Stimulated activated CD4-positive, alpha-beta T cell treated with anti-CD3 and anti-CD28 coated beads, Interleukin-12 subunit alpha, Interleukin-12 subunit beta, amount 100 ng/mL, for 4 hours (primary cell): ENCODE measurements at places on chromosomes 2 and 18.

GRCh38 chr18:48660346-48661228 is 121.8 kb downstream of the CTIF start:
- DNase-seq: no peak

DNA sequence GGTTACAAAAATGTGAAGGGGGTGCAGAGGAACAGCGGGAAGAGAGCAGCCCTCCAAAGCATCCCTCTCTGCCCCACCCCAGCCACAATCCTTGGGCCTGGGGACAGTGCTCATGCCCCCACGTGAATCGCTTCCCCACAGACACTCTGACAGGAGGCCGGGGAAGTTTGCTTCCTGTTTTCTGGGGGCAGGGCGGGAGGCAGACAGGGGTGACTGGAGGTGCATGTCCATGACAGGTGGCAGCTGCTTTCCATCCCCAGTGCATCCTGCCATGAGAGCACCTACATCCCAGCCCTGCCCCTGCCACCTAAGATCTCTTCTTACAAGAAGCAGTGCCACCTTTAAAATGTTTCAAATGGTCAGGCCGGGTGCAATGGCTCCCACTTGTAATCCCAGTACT is 47.2 kb upstream of the UBE2F start:
- DNase-seq: no peak

DNA sequence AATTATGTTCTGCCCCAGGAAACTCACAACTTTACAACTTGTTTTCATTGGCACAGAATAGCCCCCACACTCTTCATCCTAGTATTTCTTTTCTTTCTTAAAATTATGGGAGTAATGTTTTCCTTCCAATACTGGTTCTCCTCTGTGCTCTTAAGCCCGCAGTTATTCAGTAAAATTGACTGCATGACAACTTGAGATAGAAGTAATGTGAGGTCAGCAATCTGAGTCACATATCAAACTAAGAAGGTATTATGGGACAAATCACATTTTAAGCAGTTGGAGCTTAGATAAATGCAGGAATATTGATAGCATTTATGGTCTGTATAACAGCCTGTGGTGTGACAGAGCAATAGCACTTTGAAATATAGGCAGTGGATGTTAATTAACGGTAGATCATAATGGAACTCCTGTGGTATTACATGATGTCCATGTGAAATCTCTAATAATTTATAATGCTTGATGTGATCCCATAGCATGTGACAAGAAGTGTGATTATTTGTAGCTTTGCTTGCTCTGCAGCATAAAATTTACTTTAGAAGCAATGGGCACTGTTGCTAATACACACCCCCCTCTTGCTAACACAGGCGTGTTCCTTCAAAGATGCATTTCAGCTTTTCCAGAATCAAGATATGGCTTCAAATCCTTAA is 351.4 kb upstream of the CDH20 start:
- DNase-seq: no peak

GRCh38 chr2:232310121-232310520 is 68.4 kb upstream of the ALPP start:
- no peak for DNase-seq

- no peak for DNase-seq
These were observed 54.5 kb downstream of the PLEKHM3 start for GRCh38 chr2:207970826-207971180.

DNA sequence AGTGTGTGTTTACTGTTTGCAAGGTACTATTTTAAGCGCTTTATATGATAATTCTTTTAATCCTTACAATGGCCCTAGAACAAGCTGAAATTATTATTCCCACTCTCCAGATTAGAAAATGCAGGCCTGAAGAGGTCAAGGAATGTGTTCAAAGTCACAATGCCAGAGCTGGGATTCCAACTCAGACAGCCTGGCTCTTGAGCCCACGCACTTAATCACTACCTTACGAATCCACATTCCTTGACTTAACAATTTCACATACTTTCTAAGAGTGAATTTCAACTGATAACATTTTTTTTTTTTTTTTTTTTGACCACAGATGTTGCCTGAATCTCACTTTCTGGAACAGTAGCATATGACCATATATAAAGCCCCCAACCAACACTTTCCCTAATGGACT is 400.3 kb downstream of the NCKAP5 start:
- no peak for DNase-seq

GRCh38 chr2:63643486-63643885 is 54.7 kb downstream of the MDH1 start:
- no peak for DNase-seq

- no peak for DNase-seq
These were observed 4.0 kb upstream of the DAW1 start for GRCh38 chr2:227867386-227867785.

- DNase-seq: no peak
These were observed 12.4 kb downstream of the KLHL14 start for GRCh38 chr18:32760391-32760790.

DNA sequence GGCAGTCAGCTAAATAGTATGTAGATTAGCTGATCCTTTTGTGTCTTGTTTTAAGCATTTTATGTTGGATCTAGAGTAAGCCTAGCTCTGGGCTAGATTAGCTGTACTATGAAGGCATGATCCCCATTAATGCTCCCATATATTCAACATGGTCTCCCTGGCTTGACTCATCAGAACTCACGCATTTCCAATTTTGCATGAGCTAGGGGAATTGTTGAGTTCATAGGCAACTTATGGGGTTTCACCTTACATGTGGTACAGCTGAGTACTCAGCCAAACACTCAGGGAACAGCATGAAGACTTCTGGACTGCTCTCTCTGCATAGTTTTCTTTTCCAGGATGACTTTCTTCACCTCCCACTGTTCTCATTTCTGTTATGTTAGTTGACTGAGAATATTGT is 248.2 kb downstream of the TMX3 start:
- no peak for DNase-seq

DNA sequence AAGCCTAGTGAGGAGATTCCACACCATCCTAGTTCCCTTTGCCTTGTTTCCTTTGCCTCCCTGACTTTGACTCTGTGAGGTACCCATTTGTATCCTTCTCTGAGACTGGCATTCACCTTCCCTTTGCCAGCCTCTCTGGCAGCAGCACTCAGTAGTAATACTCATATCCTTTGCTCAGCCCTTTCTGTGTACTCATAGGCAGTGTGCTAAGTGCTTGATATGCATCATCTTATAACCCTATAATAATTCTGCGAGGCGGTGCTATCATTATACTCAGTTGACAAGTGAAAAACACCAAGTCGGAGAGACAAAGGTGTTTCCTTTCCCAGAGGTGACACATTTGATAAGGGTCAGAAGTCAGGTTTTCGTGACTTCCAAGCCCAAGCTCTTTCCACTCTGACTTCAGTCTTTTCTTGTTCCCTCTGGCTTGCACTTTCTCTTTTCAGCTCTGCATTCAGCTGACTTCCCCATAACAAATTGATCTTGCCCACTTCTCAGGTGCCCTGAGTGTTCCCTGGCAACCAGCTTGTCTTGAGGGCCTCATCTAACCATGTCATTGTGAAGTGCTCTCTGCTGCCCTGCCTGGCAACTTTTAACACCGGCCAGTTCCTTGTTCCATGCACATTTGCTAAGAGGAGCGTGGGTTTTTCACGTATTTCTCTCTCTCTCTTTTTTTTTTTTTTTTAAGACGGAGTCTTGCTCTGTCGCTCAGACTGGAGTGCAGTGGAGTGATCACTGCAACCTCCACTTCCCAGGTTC is 94.5 kb upstream of the UPP2 start:
- DNase-seq: no peak

DNA sequence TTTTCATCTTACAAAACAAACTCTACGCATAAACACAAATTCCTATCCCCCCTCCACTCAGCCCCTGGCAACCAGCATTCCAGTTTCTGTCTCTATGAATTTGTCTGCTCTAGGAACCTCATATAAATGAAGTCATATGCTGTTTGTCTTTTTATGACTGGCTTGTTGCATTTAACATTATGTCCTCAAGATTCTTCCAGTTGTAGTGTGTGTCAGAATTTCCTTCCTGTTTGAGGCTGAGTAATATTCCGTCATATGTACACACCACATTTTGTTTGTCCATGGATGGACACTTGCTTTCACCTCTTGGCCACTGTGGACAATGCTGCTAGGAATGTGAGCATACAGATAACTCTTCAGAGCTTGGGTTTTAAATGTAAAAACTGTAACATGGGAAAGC is 272.1 kb downstream of the GBX2 start:
- no peak for DNase-seq

- DNase-seq: no peak
These were observed 51.1 kb downstream of the RNF152 start for GRCh38 chr18:61841706-61842105.

DNA sequence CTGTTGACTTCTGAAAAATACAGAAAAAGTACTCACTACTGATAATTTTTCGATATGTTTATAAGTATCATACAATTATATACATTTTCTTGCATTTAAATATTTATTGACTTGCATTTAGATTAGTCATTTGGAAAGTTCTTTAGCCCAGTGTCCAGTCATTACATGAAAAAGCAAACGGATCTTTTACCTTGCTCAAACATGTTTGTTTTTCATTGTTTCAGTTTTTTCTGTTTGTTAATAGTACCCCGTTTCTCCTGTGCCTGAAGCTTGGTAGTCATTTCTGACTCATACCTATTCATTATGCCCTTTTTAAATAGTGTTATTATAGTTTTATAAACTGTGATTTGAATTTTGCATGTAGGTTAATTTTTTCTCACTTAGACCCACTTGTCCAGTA is 28.1 kb downstream of the CEP192 start:
- DNase-seq: no peak

DNA sequence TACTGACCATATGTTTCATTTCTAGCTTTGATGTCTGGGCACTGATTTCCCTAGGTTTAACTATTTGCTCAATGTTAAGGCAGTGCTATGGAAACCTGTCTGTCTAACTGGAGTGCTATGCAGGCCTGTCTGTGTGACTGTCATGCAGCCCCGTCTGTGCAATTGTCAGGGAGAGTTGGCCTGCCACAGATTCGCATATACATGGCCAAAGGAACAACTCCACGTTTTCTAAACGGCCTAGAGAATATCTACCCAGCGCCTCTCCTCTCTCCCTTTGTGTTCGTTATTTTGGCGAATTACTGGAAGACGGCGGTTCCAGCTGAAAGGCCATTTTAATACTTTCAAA is 59.6 kb upstream of the PSME4 start:
- DNase-seq: no peak

DNA sequence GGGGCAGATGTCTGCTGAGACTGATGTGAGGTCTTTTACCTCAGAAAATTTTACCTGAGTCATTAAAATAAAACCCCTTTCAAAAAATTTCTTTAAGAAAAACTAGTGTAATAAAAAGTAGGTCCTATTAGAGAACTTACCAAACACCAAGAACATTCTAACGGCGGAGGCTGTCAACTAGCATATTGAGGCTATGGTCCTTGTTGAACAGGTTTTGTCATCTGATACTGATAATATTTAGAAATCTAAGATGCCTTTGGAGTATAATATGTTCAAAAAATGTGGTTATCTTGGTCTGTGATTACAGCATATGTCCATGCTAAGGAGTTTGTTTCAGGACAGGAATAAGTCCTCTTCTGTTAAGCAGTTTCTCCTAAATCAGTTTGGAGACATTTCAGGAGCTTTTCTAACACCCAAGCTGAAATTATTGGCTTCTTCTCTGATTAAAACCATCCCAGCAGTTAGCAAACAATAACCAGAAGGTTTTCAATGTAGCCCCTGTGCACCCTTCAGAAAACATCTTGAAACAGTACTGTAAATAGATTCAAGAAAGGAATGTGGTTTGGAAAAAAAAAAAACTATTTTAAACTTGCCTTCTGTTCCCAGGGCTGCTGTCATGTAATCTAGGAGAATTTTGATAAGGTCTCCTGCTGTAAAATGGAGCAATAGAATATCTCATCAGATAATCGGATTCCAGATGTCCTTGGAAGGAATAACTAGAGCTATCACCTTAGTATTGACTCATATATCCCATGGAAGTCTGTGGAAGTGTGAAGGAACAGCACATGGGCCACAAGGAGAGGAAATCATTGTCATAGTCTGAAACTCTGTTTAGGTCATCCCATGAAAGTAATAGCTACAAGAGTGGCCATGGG is 58.7 kb upstream of the B3GNT2 start:
- no peak for DNase-seq

DNA sequence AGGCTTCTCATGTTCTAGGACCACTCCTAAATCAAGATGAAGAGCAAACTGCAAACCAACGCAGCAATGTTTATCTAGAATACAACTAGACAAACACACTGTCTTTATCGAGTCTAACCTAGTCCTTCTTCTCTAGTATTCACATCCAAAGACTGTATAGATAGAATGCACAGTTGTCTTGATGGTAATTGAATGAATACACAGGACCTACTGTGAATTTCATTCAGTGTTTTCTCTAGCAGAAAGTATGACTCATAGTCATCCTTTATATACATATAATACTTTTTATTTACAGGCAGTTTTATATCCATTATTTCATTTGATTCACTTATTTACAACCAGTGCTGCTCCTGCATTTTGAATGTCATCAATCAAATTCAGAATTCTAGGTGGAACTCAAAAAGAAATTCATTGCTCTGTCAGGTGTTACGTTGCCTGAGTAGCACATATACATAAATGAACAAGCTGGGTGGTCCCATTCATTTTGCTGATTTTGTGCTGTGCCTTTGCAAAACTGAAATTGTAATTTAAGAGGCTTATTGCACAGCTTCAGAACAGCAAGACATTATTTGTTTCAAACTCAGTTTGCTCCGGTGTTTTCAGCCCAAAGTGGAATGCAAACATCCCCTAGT is 374.8 kb downstream of the EPHA4 start:
- DNase-seq: no peak

GRCh38 chr2:175293776-175294175 is 112.3 kb upstream of the ATP5MC3 start:
- DNase-seq: no peak

DNA sequence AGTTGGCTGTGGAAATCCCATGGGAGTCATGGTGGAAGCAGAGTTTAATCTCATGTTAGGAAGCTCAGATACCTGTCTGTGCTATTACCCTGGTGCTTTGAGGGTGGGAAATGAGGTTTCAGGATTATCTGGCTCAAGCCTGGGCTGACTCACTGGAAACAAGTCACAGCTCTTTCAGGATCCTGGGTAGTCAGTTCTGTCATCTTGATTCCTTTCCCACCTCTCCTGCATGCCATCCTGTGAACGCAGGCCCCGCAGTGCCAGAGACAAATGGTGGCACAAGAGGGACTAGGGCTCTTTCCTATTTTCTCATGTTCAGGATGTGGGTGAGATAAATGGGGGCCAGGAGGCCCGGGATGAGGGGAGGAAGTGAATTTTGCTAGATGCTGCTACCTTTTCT is 3.7 kb upstream of the FAM136A start:
- DNase-seq: no peak

DNA sequence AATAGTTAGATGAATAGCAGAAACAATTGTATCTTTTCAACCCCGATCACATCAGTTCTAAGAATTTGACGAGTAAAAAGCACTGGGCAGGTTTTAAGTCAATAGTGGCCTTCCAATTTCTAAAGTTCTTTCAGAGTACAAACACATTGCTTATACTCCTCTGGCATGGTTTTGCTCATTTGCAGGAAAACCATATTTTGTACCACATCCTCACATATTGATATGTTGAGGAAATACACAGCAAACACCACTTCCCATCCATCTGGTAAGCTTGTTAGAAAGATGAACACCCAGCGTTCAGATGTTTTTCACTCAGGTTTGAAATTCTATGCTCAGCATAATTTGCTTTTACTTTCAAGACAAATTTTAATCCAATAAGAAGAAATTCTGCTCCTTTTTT is 344.6 kb upstream of the ACVR2A start:
- DNase-seq: no peak
